ENCODE measurements at places on chromosomes 6 and 20. TPM values are rescaled to one million over a fixed set of nuclear protein-coding genes. Genes with fewer than 3 reads are reported as not detected.

The SCGN gene
- total RNA-seq, result 29.0 TPM

The MACROD2 gene
- total RNA-seq, result 0.51 TPM

The TMEM244 gene
- total RNA-seq, result not detected

The KIFC1 gene
- 47.6 TPM for total RNA-seq

The TAAR9 gene
- total RNA-seq, result not detected

The GPX5 gene
- not detected for total RNA-seq

The LEMD2 gene
- 17.9 TPM for total RNA-seq

The THBS2 gene
- 0.08 TPM for total RNA-seq

The CYP39A1 gene
- total RNA-seq, result not detected

The PDSS2 gene
- 23.7 TPM for total RNA-seq

The C6orf58 gene
- total RNA-seq, result not detected

The NKAIN2 gene
- not detected for total RNA-seq

The GNMT gene
- 7.0 TPM for total RNA-seq

The TP53TG5 gene
- total RNA-seq, result not detected

The LIN28B gene
- total RNA-seq, result 56.8 TPM

The TRERF1 gene
- not detected for total RNA-seq

The DUSP15 gene
- total RNA-seq, result 0.93 TPM

The TBXT gene
- not detected for total RNA-seq

GRCh38 chr20:51955756-51956155 is 153.4 kb upstream of the SALL4 start:
- no peak for DNase-seq

DNA sequence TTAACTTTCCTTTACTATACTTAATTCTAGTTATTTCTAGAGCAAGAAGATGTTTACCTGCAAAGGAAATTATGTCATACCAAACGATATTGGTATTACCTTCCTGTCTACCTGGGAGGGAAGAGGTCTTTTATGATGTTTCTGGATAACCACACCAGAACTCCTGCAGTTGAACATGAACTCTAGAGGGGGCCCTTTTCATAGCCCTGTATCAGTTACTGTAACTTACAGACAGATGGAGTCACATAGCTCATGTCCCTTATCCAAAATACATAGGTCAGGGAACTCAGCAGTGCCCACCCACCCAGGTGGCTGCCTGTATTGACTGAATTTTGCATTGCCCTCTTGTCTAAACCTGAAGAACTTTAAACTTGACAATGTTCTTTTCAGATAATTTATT is 35.1 kb upstream of the MYL9 start:
- DNase-seq, result peak; percentile 63

DNA sequence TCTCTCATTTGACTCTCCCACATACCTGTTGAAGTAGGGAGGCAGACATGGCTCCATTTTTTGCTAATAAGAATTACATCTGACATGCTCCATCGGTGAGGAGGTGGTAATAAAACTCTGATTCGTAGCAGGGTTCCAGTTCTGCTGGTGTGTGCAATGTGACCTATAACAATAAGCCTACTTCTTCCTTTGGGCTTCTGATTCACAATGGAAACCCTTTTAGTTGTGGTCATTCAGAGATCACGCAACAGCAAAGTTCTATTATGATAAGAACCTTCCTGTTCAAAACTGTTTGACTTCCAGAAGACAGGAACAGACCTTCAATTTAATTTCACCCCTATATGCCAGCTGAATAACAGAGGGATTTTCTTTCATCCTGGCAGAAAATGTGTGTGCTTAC is 31.4 kb upstream of the GSTA4 start:
- no peak for DNase-seq

GRCh38 chr6:32679492-32679891 is 13.0 kb upstream of the HLA-DQB1 start:
- DNase-seq, result no peak

DNA sequence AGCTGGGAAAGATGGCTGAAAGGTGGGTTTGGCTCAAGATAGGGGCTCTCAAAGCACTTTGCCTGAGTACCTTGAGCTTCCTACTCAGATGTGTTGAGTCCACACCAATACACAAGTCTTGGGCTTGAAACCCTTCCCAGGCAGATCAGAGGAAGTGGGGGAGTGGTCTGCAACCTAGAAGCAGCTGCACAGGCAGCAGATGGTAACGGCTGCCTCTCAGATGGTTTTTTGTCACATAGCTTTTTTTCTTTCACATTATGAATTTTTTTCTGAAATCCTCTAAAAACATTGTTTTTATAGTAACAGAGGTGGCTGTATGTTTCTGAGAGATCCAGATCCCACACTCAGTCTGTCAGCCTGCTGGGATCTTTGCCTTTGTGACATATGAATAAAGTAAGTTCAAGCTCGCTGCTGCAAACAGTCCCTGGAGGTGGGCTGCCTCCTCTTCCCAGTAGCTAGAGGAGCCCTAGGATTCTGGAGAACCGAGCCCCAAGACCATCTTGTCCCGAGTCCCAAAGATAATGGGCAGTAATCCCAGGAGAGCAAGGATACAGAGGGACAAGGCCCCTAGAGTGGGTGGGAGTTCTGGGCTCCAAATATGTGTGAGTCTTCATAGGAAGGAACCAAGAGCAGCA is 97.1 kb upstream of the TOP1 start:
- DNase-seq, result no peak

- no peak for DNase-seq
These were observed 30.6 kb upstream of the BLCAP start for GRCh38 chr20:37558306-37558705.

- no peak for DNase-seq
These were observed 38.6 kb downstream of the GHRH start for GRCh38 chr20:37223053-37223452.

GRCh38 chr6:13838616-13839015 is 24.3 kb upstream of the MCUR1 start:
- DNase-seq, result no peak

DNA sequence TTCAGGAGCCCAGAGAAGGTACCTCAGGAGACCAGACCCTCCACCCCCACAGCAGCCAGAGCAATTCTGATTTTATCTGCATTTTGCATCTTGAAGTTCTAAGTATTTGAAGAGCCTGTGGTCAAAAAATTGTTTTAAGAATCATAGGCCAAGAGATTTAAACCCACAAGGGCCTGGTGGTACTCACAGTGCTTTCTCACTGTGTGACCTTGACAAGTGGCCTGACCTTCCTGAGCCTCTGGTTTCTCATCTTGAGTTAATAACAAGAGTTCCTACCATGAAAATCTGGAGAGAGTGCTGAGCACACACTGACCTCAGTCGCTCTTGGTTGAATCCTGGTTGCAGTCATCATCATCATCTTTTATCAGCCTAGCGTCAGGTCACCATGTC is 45.4 kb upstream of the ID1 start:
- DNase-seq, result no peak

DNA sequence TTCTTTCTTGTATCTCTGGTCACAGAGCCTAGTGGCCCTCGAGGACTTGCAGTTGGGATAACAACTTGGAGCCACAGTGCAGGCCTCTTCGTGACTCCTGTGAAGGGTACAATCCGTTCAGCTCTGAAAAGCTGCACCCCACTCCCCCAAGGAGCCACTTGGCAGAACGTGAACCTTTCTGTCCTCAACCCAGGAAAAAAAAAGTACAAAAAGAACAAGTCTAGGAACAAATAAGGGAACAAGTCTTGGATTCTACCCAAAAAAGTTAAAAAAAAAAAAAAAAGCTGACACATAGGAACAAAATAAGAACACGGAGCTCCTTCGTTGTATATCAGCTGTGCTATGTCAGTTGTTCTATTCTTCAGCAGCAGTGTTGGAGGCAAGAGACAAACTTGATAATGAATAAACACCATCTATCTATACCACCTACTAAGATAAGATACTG is 77.9 kb upstream of the TULP1 start:
- no peak for DNase-seq

- DNase-seq, result peak; percentile 9
These were observed 145.6 kb upstream of the MANEA start for GRCh38 chr6:95431637-95432228.

GRCh38 chr20:63660622-63661021 is 2.5 kb downstream of the RTEL1 start:
- DNase-seq, result no peak

DNA sequence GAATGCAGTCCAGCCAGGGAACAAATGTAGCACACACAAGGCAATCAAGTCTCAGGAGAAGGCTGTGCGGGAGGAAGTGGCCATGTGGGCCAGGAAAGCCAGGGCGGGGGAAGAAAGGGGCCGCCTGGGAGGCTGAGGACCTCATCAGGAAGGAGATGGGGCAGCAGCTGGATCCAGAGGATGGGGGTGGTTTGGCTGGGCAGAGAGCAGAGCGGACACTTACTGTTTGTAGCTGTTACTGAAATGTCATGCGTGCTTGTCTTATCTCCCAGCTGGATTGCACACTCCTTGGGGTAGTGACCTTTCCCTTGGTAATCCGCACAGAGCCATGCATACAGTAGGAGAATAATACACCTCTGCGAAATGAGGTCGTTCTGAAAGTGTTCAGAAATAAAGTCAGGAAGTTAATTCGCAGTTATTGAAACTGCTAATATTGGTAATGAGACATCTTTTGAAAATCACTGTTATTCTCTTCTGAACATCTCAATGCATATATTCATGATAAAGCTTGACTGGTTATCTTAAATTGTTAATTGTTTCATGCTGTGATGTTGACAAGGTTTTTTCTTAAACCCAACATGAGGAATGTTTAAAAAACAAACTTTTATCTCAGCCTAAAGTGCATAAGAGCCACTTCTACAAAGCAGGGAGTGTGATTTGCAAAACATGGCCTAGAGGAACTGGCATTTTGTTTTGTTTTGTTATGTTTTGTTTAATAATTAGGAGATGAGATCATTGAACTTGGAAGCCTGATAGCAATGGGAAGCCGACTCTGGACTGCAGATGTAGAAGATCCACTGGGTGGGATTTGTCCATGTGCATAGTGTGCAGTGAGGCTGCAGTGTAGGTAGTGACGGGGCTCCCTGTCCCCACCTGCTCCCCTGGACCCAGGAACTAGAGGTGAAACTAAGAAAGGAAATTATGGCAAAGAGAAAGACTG is 18.0 kb upstream of the MAP3K4 start:
- no peak for DNase-seq

GRCh38 chr6:109743739-109744138 is 52.6 kb downstream of the FIG4 start:
- no peak for DNase-seq

DNA sequence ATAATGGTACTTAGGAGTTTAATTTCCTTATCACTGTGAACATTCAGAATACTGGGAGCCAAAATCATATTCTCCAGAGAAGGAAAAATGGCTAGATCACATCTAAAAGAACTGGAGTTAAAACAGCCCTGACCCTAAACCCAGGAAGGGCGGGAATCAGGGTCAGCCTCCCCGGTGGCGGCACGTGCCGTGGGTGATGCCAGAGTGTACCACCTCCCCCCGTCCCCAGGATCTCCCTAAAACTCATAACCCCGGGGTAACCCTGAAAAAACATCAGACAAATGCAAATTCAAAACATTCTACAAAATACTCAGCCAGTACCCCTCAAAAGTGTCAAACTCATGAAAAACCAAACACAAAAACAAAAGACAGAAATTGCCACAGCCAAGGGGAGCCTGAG is 148.3 kb downstream of the DLL1 start:
- no peak for DNase-seq

- DNase-seq, result no peak
These were observed 122.2 kb upstream of the MARCKS start for GRCh38 chr6:113734982-113735381.

DNA sequence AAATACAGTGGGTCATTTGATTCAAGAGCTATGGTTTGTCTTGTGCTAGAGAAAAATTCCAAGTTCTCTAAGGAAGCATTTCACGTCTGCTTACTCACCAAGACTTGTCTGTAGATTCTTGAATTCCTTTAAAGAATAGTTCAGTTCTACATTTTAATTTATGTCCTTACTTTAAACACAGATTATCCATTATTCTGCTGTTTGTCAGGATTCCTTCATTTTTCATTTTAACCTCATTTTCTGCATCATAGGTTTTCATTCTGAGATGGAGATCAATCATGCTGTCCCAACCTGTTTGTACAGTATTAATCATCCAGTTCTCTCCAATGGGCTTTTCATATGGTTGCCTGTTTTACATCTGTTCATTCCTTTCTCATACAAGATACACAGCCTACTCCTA is 24.5 kb upstream of the POPDC3 start:
- no peak for DNase-seq

DNA sequence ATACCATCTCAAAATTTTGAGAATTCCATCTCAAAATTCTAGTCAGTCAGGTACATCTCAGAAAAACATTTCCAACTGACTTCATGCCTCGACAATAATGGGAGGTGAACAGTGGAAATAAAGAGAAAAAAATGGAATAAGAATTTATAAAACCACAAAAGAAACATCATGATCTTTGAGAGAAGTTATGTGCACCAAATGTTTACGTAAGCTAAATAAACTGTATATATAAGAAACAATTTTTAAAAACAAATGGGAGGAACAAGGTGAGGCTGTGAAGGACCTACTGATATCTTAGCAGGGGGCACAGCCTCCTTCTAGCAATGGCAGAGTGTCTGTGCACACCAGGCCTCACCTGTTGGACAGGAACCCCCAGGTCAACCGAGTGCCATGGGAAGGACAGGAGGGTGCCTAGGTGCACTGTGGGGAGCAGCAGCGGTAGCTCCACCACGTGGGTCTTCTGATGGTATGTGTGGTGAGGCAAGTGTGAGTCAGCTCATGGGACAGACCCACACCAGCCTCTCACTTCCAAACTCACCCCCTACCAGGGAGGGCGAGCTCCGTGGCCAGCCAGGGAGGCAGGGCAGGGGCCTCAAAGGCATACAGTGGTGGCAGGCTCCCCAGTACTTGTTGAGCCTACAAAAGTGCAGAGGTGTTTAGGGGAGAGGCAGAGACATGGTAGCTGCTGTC is 23.2 kb downstream of the DIDO1 start:
- no peak for DNase-seq

- DNase-seq, result peak; percentile 80
These were observed 67.9 kb downstream of the NCOA7 start for GRCh38 chr6:125858427-125859320.

GRCh38 chr6:130070326-130070725 is 51.9 kb downstream of the L3MBTL3 start:
- DNase-seq, result no peak

GRCh38 chr6:33905071-33905609 is 101.3 kb upstream of the MLN start:
- DNase-seq, result no peak

GRCh38 chr6:129672881-129673631 is 36.9 kb downstream of the ARHGAP18 start:
- peak; percentile 55 for DNase-seq

- DNase-seq, result no peak
These were observed 198.6 kb upstream of the UST start for GRCh38 chr6:148548065-148548748.

GRCh38 chr6:159116343-159116742 is 52.9 kb upstream of the FNDC1 start:
- no peak for DNase-seq

DNA sequence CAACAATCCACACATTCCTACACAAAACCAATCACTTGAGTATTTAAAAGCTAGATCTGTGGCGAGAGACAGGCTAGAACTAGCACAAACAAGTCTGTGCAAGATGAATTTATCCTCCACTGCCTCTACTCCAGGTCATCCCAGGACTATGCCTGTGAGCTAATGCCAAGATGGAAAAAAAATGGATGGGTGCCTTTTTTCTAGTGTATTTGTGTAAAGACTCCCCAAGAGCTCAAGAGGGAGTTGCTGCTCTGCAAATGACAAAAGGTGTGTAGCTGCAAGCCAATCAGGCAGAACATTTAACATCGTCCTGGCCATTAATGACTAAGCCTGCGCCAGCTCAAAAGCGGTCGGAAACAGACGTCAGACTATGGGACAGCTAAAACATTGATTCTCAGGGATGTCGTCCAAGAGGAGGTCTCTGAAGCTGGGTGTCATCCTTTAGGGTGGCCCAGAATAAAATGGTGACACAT is 21.9 kb downstream of the ATXN1 start:
- DNase-seq, result peak; percentile 29

Measured in HepG2 (cell line).